ENCODE measurements at places on chromosomes 6 and 20.
A peak's percentile ranks its signal among the peaks of the same experiment; 100 is the strongest.

DNA sequence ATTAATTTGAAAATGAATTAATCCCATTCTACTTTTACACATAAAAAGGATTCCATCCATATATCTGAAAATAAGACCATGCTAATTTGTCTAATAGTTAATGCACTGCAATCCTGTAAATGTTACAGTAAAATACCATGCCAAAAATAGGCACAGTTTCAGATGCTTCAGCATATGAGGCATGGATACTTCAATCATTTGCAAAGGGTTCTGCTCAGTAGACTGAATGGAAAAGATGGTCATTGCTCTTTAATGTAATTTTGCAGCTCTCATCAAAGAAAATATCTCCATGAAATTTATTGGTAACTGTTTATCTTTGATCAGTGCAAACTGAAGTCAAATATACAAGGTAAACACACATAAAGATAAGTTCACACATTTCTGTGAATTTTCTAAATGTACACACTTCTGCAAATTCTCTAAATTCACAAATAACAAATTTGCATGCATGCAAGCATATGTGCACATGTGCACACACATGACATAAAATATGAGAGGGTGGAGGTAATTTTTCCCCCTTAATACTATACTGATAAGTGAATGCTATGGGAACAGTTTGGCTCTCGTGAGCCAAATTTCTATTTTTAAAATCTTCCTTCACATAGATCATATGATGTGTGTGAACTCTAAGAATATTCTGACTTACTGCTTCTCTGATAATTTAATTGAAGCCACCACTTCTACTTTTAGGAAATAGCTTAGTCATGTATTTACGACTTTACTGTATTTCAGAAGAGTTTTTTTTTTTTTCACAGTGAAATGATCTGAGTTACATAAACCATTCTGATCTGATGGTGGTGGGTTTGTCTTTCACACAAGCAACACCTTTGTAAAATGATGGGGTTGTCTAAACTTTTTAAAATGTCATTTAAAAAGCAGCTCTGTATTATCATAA lies 996.8 kb upstream of the CITED2 start:
- no peak for DNase-seq

- DNase-seq, result no peak
These were observed 400.3 kb downstream of the TFAP2A start for GRCh38 chr6:10014557-10014956.

DNA sequence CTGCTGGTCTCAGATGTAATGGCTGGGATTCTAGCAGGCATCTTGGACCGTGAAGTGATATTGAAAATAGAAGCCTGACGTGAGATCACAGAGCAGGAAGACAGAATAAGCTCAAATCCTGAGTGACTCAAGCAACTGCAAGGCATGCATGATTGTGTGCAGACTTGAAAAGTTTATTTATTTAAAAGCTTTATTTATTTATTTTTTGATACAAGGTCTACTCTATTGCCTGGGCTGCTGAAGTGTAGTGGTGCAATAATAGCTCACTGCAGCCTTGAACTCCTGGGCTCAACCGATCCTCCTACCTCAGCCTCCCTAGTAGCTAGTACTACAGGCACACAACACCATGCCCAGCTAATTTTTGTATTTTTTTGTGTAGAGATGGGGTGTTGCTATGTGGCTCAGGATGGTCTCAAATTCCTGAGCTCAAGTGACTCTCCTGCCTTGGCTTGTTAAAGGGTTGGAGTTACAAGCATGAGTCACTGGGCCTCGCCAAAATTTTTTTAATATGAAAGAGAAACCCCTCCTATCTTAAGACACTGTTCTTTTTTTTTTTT lies 40.1 kb upstream of the RNF144B start:
- no peak for DNase-seq

DNA sequence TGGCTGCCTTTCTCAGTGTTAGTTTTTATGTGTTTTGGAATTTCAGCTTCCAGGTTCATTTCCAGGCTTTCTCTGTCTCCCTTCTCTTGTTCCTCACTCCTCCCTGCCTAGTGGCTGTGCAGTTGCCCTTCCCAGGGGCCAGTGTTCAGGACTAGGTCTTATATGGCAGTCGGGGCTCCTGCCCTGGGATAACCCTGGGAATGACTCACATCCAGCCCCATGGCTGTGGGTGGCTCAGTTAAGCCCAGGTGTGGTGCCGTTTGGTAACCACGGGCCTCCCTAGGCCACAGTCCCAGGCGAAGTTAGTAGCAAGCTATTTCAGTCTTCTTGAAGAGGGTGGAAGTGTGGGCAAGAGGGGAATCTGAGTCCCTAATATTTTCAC lies 57.4 kb upstream of the DDR1 start:
- no peak for DNase-seq

DNA sequence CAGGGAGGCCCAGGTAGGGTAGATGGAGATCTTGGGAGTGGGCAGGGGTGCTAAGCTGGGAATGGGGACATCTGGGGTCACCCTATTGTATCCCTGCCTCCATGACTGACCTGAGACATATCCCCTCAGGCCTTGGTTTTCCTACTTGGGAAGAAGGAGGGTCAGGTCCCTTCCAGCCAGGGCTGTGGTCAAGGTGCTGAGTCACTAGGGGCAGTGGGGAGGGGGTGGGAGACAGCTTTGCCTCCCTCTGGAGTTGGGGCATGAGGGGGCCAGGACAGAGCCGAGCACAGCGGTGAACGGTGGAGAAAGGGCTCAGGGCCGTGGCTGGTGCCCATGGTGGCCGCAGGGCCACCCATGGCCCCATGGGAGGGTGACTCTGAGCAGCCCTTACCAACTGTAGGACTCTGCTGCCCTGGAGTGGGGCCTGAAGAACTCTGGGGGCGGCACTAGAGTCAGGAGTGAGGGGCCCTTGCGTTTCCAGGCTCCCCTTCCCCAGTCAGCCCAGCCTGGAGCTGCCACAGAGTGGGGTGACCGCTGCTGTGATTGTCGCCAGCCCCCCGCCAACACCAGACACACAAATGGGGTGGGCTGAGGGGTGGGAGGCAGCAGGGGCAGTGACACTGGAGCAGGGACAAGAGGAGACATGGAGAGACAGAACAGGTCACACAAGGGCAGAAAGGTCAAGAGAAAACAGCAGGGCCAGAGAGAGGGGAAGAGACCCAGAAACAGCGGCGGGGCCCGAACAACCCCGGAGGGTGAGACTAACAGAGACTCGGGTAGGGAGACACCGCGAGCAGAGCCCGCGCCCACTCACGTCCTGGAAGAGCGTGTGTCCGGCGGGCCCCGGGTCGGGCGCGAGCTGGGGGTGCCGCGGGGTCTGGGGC lies 576 bp downstream of the NECAB3 start:
- DNase-seq, result no peak

GRCh38 chr6:82185948-82186535 lies 61.5 kb downstream of the IBTK start:
- DNase-seq, result no peak

- DNase-seq, result no peak
These were observed 172.4 kb upstream of the MYLIP start for GRCh38 chr6:15956205-15957106.

DNA sequence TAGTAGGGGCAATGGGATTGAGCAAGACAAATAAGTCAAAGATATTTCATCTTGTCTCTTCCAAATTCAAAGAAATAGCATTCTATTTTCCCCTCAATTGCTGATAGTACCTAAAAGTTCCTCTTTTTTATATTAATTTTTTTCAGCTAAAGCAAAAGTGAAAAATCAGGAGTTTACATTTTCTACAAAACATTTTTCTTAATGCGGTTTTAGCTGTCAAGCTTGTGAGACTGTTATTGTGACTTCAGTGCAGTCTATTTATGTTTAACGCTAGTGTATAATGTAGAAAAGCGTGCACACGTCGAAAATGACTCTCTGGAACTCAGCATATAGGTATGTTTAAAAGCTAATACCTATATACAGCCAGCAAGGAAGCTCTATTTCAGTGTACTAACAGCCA lies 119.8 kb downstream of the BTBD3 start:
- no peak for DNase-seq

- no peak for DNase-seq
These were observed 105.9 kb downstream of the SLC35F1 start for GRCh38 chr6:118012944-118013343.

DNA sequence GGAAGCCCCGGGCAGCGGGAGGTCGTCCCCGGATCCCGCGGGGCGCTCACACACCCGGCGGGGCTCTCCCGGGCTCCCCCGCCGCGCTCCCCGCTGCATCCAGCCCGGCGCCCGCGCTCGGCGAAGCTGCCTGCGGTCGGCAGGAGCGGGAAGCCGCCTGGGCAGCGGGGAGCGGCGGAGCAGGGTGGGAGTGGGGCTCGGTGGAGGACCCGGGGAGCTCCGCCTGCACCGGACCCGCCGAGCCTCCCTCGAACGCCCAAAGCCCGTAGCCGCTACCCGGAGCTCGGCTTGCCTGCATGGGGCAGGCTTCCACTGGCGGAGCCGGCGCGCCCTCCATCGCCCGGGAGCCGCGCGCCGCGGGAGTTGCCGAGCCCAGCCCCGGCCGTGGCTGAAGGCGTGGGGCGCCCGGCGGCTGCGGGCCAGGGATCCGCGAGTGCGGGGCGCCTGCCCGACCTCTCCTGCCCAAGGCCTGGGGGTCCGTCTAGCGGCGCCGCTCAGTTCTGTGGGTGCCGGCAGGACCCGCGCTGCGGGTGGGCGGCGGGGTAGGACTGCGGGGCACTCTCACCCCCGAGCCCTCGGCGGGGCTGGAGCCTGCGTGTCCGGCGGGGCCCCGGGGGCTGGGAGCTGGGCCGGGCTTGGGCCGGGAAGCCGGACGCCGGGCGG lies 671 bp downstream of the CDH4 start:
- no peak for DNase-seq

DNA sequence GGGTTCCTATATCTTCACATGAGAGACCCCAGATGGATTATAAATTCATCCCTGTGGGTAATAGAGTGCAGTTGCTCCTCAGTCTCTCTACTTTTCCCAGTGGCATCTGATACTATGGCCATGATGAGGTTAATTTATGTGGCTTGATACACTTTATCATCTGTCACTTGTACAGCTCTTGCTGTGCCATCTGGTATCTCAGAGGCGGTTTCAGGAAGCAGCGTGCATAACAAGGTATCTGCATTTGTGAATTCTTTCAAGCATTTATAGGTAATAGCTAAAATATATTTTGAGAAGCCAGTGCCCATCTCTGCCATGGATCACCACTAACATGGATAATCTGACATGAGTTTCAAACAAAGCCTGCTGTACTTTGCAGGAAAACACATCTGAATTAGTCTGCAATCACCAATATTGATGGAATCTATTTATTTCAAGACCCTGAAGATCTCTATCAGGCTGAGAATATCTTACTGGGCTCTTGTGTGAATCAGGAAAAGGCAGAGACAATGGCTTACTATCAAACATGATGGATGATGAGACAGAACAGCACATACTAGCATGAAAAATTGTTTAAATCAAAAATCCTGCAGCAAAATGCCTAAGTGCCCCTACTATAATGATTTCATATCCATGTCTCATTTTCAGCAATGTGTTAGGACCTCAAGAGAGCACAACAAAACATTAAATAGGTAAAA lies 548.7 kb upstream of the MAP3K7 start:
- no peak for DNase-seq

GRCh38 chr6:43368259-43369160 lies 937 bp downstream of the ZNF318 start:
- DNase-seq, result no peak

DNA sequence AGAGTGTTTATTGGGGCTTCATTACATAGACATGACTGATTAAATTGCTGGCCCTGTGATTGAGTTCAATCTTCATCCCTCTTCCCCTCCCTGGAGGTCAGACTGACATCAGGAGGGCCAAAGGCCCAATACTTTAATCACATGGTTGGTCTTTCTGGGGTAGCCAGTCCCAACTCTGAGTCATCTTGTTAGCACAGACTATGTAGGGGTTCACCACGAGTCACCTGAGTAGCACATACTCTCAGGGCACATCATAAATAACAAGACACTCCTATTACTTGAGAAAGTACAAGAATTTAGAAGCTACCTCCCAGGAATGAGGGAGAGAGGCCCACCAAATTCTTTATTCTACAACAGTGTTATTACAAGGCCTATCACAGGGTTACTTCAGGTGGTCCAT lies 11.3 kb downstream of the GINS1 start:
- DNase-seq, result peak; percentile 43

GRCh38 chr20:14412065-14412681 lies 74.8 kb upstream of the FLRT3 start:
- DNase-seq, result no peak

DNA sequence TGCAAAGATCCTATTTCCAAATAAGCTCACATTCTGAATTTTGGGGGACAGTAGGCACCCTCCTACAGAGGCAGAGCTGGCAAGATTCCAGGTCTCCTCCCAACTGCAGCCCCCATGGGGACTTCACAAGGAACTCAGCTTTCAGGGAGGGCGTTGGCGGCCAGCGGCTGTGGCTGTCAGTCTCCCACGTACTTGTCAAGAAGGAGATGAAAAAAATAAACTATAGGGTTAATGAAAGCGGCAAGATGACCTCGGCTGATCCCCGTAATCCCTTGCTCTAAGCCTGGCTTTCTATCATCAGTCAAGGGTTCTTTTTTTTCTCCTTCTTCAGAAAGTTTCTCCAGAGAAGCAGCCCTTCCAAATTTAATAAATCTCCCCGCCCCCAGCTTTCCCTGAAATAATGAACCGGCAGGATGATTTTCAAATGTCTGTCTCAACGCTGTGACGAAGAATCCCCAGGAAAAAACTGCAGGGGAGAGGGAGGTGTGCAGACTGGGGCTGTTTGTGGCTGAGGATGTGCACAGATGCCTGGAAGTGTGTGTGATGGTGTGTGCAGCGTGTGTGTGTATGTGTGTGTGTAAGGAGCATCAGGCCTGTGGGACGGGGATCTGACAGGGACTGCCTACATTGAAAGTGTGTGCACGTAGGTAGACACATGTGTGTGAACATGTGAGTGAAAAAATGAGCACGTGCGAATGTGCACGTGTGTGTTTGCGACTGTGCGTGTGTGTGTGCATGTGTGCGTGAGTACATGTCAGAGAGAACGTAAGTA lies 78.7 kb downstream of the SLC2A10 start:
- DNase-seq, result no peak

GRCh38 chr20:56442389-56443365 lies 25.8 kb upstream of the RTF2 start:
- no peak for DNase-seq

DNA sequence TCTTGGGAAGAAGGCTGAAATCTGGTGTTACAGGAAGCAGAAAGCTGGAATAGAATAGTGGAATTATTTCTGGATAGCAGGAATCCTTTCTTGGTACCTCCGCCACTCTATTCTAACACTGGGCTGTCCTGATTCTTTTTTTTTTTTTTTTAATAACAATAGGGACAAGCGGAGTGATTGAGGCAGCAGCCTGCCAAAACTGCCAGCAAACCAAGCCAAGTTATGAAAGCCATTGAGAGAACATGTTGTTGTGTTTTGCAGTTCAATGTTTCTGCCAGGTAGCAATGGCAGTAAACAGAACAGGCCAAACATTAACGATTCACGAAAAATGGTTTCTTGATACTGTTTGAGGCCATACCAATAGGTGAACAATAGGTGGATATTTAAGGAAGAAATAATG lies 47.1 kb downstream of the SLC26A8 start:
- DNase-seq, result no peak

GRCh38 chr6:97068211-97068610 lies 143.7 kb downstream of the KLHL32 start:
- no peak for DNase-seq

- DNase-seq, result no peak
These were observed 124.8 kb downstream of the MAP3K7 start for GRCh38 chr6:90462102-90462501.
